ENCODE measurements at places on chromosomes 6 and 20.

DNA sequence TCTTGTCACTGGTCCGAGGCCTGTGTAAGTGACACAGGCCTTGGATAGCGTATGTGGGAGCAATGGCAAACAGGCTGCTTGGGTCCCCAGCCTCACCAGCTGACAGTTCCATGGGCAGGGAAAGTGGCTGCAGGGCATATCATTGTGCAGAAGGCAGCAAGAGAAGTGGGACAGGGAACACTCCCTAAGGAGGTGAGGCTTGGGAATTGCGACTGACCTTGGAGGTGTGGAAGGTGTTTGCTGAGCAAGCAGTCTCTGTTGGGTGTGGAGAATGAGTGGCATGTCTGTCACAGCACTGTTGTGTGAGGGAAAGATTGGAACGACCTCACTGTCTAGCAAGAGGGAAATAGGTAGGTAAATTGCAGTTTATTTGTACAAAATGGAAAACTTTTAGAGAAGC is 16.8 kb downstream of the POFUT1 start:
- DNase-seq, result no peak

DNA sequence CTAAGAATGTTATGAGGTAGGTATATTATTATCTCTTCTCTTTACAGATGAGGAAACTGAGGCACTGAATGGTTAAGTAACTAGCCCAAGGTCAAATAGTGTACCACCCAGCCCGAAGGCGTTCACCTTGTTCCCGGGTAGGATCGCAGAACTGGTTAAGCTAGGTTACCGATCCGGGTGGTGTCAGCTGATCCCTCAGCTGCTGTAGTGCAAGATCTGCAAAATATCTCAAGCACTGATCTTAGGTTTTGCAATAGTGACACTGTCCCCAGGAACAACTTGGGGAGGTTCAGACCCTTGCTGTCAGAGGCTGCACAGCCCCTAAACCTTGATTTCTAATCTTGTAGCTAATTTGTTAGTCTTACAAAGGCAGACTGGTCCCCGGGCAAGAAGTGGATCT is 28.1 kb downstream of the SLC52A3 start:
- DNase-seq, result no peak

- DNase-seq, result no peak
Measured at GRCh38 chr20:53262365-53262764, 290.2 kb downstream of the TSHZ2 start.

DNA sequence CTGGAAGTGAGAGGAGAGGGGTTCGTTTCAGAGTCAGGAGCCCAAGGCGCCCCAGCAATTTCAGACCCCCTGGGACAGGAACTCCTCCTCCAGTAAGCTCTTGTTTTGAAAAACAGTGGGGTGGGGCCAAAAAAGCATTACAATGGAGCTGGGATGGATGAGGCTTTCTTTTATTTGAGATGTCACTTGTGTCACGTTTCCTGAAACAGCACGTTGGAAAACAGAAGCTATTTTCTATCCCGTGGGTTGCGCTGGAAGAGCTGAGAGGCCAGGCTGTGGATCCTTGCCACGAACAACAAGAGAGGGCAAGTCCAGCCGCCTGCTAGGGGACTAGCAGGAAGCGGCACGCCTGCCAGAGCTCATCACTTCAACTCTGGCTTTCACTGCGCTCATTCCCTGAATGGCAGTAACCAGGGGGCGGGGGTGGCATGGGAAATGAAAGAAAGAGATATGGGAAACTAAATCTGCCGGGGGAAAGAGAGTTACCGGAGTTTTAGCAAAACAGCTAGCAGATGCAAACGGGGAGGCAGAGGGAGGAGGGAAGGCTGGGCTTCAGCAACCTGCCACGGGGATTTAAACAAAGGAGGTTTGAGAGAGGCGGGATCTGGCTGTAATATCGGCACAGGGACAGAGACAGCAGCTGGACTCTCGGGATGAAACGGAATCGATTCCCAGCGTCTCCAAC is 34.6 kb downstream of the GCNT2 start:
- DNase-seq, result no peak

DNA sequence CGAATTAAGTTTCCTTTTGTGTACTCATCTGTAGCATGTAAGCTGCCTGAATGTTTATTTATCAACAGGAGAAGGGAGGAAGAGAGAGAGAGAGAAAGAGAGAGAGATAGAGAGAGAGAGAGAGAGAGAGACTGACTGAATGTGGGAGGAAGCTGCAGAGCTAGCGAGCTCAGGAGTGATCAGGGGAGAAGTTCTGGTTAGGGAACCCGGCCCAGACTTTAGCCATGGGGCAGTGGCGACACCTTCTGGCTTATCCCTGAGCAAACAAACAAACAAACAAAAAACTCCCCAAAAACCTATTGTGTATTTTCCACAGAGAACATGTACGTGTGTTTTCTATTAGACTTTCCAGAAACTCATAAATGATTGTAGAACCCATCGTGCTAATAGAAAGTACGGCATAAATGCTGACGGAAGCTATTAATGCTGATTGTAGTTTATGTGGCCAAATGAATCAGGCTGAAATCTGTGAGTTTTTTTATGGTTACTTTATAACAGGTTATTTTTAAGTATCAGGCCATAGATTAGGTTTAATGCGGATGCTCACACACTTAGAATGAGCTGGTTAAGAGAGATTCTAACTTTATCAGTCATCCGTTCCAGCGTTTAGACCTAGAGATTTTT is 92.8 kb downstream of the CLIC5 start:
- no peak for DNase-seq

- no peak for DNase-seq
Measured at GRCh38 chr6:41896281-41896680, 1.1 kb upstream of the USP49 start.

DNA sequence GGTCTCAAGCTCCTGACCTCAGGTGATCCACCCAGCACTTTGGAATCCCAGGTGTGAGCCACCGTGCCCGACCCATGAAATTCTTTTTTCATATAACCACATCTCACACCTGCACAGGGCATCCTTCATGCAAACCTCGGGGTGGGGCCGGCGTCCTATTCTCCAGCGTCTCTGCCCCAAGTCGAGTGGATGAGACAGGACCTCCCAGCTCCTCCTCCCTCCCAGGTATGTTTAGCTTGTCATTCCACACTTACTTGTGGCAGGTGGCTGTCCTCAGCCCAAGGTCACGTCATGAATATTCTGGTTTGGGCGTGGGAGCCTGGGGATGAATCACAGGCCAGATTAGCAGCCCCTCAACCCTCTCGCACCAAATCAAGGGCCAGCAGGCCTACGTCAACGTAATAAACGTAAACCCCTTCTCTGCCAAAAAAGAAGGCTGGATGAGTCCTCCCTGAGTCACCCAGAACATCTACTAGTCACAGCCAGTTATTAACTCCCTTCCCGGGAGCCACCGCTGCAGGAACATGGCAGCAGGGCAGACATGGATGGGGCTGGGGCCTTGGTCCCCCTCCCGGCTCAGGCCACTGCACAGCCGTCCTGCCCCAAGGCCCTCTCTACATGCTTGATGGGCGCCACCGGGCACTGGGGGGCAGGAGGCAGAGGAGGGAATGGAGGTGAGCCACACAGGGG is 91.7 kb downstream of the YTHDF1 start:
- no peak for DNase-seq

DNA sequence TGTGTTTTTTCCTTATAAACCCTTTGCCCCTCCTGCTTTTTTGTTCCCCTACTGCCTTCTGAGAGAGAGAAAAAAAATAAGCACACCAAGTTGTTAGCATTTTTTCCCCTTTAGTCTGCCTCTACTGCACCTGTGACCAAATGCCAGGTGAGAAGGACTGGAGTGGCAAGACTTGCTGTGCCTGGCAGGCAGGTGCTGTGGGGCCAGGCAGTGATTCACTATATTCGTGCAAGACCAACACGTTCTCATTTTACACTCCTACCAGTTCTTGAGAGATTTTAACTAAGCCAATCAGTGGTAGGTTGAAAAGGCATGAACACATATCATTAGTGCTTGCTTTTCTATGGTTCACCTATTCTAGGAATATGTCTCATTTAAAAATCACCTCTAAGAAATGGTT is 109.7 kb downstream of the FIG4 start:
- DNase-seq, result no peak

DNA sequence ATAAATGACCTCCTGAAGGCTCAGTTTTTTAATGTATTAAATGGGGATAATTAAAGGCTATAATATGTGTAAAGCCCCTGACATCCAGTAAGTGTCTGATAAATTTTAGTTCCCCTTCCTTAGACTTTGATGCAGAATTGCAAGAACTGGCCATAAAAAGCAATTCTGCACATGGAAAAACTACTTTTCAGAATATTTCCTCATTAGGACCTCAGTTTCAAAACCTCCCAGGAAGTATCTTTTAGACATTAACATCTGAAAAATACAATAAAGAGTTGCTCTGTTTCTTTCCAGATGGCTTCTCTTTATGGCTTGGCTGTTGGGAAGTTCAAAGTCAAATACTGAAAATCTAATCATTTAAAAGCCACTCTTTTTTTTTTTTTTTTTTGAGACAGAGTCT is 106.3 kb upstream of the ZNF217 start:
- DNase-seq, result no peak

DNA sequence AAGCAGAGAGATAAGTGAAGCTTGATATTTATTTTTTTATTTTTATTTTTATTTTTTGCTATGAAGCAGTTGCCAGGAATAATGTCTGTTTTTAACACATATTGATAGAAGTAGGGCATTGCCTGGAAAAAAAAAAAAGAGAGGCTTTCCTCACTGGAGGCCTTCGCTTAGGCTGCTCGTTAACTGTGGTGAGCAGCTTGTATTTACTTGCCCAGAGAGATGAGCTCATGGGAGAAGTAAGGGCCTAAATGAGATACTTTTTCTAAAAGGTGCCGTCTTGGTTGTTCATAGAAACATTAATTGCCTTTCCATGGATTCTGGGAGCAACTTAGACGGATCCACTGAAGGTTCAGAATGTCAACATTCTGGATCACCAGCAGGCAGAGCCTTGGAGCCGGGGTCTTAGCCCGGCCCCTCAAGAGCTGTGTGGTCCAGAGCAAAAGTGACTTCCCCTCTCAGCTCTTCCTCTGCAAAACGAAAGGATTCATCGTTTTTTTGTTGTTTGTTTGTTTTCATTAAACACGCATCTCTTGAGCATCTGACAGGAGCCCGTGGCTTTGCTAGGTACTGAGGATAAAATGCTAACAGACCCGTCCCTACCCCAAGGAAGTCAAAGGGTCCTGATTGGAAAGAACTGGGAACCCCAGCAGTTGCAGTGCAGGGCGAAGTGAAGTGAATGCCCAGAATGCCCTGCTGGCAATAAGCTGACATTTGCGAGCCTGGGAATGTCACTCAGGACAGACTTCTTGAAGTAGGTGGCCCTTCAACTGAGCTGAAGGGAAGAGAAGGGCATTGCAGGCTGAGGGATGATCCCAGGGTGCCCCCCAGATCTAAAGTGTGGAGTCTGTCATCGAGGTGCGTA is 138.5 kb downstream of the ZDHHC14 start:
- DNase-seq, result no peak

DNA sequence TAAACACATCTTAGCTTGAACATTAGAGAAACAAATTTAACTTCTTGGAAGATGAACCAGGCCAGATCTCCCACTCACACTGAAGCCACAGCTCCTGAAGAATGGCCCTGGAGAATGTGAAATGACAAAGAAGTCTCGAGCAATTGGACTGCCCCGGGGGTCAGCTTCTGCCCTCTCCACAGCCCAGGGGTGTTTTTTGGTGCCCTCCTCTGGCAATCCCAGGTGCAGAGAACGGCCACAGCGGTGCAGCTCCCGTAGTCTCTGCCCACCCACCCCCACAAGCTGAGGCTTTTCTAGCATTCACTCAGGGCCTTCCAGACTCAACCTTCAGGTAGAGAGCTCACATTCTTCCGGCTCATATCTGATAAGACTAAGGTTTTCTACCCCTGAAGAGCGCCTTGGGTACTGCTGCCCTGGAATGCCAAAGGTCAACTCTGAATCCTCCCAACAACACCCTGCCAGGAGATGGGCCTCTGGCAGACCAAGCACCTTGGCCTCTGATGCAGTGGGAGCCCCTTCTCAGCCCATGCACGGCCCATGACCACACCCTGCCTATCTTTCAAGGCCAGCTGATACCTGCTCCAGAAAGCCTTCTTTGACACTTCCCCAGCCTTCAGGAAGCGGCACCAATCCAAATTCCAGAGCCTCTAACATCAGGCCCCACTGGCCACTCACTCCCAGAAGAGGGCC is 208.3 kb downstream of the SYNDIG1 start:
- no peak for DNase-seq

DNA sequence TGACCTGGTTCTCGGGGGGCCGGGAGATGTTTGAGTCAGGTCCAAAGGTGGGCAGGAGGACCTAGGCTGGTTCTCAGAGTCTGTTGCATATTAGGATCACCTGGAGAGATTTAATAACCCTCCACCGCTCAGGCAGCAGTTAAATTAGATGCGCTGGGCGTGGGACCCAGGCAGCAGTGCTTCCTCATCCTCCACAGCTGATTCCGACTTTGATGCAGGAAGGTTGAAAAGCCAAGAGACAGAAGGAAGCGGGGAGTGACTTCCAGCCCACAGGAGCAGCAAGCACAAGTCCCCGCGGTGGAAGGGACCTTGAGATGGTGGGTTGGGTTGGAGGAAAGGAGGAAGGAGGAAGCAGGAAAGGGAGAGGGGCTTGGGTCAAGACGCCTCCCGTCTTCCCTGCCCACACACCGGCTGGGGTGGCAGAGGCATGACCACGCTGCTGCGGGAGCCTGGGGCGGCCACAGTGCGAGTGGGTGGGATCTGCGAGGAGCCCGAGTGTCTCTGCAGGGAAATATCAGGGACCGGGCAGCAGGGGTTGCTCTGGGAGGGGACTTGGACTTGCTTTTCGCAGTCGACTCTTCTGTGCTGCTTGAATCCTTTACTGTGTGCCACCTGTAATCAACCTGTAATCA is 146.0 kb downstream of the PHACTR3 start:
- no peak for DNase-seq

- no peak for DNase-seq
Measured at GRCh38 chr20:32702706-32703425, 29.1 kb upstream of the C20orf203 start.

GRCh38 chr20:12838261-12838866 is 170.4 kb upstream of the SPTLC3 start:
- no peak for DNase-seq

DNA sequence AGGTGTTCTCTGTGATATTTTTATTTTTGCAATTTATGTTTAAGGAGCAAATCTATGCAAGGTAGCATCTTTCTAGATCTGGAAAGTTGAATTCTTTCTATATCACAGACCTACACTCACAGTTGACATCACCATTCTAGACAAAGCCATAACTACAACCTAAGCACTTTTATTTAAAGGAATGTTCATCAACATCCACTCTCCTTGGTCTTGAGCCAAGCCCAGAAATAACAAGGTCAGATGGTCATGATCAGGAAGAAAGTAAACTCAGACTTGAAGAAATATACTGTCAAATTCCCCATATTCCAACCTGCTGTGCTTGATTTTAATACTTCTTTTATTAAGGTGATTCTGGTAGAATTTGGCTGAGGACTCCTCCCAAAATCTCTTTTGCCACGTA is 32.2 kb downstream of the MMUT start:
- no peak for DNase-seq
